ENCODE measurements at places on chromosomes 5 and 9.

GRCh38 chr9:81456431-81457006, 232.8 kb downstream of the TLE1 start:
- no peak for DNase-seq

DNA sequence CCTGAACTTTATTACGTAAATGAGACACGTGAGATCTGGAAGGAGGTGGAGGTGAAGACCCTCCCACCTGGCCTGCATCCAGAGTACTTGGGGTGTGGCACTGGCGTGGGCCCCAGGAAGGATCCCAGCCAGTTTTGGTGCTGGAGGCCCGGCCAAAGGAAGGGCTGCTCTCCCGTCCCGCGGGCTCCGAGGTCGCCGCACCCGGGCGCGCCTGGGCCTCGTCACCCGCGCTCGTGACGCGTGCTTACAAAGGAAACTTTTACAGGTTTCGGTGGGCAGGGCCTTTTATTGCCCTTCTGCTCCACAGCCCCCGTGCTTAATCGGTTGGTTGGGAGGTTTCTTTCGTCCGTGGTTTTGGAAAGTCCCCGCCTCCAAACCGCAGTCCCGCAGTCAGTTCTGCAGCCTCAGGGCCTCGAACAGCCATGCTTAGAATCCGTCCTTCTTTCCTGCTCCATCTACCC, 29.2 kb downstream of the CDKN2A start:
- DNase-seq, result peak; percentile 47

DNA sequence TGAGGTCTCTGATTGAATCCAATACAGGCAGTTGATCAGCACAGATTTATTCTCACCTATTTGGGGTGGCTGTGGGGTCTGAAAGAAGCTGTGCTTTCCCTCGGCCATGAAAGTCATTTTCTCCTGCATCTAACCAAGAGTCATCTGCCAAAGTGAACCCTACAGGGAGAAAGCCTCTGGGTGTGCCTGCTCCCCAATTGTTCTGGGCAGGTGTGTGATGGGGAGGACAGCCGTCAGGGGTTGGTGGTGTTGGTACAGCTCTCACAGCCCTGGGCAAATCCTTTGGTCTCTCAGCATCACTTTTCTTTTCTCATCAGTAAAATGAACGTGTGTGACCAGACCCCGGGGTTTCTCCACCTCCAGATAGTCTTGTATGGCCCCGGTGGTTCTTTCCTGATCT, 2.5 kb downstream of the PHF2 start:
- no peak for DNase-seq

GRCh38 chr5:43514471-43514815, 505 bp downstream of the C5orf34 start:
- no peak for DNase-seq

GRCh38 chr9:106897751-106898150, 34.8 kb downstream of the ZNF462 start:
- no peak for DNase-seq

GRCh38 chr5:80251636-80252035, 4.2 kb downstream of the SERINC5 start:
- no peak for DNase-seq

GRCh38 chr9:69604568-69605219, 67.5 kb downstream of the APBA1 start:
- no peak for DNase-seq

GRCh38 chr9:17422994-17423680, 155.7 kb upstream of the SH3GL2 start:
- DNase-seq, result no peak

DNA sequence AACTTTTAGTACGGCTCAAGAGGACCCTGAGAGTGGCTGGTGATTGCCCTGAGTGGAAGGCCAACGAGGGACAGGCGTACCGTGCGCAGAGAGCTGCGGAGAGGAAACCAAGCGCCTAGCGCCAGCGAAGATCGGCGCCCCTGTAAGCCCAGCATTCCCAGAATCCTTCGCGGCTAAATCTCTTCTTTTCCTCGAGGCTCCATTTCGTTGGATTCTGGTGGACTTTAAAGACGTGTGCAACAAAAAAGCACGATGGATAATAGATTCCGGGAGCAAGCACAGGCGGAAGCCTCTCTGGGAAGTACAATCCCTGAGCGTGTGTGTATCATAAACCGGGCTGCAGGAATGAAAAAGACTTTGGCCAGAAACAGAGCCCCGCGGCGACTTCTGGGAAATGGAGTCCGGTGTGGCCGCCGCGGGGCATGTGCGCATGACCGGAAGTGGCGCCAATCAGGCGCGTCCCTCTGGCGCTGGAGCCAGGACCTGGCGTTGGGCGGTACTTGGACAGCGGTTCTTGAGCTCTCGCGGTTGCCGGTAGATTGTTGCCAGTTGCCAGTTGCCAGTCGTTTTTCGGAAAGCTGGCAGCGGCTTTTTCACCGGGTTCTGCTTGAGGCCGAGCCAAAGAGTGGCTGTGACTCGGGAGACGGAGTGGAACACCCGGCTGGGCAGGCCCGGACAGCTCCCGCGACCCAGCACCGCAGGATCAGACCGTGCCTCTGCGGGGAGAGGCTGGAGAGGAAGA, at the start of gene ZNF79:
TSS of gene ZNF79 (plus strand) at position 449 of the 742 bp plus-strand sequence. CDS start 406 bp downstream, outside the sequence.
- DNase-seq, result peak; percentile 85

DNA sequence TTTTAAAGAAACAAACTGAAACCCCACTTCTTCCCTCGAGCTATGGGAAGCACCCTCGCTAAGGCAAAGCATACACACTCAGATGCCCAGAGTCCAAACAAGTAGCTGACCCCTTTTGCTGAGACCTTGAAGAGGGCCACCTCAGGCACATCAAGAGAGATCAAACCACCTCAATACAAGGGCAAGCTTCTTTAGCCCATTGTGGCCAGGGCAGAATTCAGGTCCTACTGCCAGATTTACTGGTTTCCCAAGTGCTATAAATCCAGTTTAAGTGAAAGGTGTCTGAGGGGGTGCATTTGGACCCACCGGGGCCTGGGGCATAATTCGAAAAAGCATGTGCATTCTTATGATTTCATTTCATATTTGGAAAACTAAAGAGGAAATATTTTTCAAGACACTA, 40.4 kb downstream of the NEURL1B start:
- DNase-seq, result no peak

- no peak for DNase-seq
Observed at GRCh38 chr5:3288325-3288724, 307.3 kb upstream of the IRX1 start.

DNA sequence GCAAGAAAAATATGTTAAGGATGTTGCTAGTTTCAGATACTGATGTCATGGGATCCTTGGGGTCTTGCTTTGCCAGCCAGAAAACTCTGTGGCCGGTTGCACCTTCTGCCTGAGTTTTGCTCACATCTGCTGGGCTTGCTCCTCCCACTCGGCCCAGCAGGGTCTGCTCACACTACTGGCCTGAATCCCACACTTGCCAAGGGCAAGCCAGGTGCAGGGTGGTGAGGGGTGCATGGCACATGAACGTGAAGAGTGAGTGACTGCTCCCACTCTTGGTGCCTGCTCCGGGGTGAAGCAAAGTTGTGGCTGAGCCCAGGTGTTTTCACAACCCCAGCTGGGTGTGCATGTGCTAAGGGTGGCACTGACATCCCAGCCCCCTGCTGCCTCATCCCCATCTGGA, 83.1 kb upstream of the STARD4 start:
- DNase-seq, result no peak

- no peak for DNase-seq
Observed at GRCh38 chr9:13069498-13069897, 210.0 kb downstream of the MPDZ start.

GRCh38 chr9:38414040-38414723, 10.1 kb downstream of the IGFBPL1 start:
- DNase-seq, result no peak

DNA sequence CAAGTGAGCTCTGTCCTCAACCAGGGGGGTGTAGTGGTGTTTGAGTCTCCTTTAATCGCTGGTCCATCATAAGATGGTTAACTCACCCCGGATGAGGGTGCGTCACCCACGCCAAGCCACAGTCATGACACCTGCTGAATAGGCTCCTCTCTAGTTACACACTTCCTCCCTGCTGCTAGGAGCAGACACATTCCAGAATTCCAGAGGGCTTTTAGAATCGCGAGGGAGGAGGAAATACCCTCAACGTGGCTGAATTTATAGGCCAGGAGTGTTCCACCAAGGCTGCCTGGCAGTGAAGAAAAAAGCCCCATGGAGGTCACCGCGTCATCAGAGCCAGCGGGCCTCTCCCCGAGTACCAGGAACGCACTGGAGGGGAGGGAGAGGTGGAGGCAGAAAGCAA, 5.1 kb downstream of the GLRX start:
- peak; percentile 20 for DNase-seq

DNA sequence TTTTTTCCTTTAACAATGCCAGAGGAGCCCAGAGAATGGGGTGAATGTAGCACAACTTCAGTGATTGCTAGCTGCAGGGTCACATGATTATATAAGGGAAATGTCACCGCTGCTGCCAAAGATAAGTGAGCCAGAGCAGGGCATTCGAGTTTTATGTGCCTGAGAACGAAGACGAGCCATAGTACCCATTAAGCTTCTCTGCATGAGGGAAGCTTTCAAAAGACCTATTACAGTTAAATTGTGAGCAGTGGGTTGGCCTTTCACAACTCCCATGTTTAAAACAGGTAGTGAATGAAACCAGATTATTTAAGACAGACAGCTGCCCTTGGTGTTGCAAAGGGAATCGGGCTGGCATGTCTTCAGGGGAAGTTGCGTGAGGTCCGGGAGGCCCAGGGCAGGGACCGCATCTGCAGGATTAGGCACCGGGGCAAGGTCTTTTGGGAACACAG, 82.4 kb upstream of the TNFAIP8 start:
- no peak for DNase-seq

DNA sequence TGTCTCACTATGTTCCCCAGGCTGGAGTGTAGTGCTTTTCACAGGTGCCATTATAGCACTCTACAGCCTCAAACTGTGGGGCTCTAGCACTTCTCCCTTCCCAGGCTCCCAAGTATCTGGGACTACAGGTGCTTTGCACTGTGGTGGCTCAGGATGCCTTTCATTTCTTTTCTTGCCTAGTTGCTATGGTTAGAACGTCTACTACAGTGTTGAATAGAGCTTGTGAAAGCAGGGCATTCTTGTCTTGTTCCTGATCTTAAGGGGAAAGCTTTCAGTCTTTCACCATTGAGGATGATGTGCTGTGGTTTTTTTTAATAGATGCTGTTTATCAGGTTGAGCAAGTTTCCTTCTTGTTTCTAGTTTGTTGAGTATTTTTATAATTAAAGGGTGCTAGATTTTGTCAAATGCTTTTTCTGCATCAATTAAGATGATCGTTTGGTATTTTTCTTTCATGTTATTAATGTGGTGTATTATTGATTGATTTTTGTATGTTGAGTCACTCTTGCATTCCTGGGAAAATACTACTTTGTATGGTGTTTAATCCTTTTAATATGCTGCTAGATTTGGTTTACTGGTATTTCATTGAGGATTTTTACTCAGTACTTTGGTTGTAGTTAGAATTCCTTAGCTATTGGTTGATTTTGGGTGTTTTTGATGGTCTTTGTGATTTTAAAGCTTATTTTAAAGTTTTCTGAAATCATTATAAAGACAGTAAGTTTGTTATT, 35.6 kb downstream of the GPBP1 start:
- no peak for DNase-seq

DNA sequence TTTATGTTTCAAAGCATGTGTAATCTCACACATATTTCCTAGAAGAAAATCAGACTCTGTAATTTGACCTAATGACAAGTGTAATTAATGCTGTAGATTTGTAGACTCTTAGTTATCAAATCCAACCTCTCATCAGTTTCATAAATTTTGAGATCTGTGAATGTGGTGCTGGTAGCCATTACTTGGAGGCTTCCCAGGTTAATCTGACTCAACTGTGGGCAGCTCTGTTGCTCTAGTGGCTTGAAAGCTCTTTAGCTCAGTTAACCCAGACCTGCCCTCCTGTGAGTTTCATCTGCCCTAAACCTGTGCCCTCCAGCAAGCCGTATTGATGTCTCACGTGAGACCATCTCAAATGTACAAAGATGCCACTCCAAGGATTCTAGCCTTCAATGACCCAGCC, 323.4 kb downstream of the FBXL7 start:
- no peak for DNase-seq

DNA sequence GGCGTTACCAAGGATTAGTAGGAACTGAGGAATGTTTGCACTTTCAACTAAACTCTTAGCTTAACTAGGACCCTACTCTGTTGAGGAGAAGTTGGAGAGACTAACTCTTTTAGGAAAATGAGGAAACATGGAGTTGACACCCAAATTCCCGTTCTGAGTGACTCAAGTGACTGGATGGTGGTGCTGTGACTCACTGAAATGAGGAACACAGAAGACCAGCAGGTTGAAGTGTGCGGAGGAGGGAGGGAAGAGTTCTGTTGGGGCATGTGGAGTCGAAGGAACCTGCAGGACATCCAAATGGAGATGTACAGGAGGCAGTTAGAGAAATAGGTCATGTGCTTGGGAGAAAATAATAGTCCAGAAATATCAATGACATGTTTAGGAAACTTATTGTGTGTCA, 8.2 kb downstream of the HEXB start:
- DNase-seq, result no peak

DNA sequence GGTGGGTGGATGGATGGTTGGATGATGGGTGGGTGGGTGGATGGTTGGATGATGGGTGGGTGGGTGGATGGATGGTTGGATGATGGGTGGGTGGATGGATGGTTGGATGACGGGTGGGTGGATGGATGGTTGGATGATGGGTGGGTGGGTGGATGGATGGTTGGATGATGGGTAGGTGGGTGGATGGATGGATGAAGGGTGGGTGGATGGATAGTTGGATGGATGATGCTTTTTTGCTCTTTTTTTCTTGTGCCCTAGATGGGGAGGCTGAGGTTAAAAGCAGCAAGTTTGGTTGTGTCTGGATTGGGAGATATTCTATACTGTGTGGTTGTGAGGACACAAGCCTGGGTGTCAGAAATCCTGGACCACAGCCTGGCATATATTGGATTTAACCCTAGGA, 5.4 kb downstream of the LCN12 start:
- DNase-seq, result no peak

- no peak for DNase-seq
Observed at GRCh38 chr9:21969011-21969940, 24.9 kb downstream of the CDKN2A start.
